ENCODE measurements at places on chromosomes 1 and 21.

DNA sequence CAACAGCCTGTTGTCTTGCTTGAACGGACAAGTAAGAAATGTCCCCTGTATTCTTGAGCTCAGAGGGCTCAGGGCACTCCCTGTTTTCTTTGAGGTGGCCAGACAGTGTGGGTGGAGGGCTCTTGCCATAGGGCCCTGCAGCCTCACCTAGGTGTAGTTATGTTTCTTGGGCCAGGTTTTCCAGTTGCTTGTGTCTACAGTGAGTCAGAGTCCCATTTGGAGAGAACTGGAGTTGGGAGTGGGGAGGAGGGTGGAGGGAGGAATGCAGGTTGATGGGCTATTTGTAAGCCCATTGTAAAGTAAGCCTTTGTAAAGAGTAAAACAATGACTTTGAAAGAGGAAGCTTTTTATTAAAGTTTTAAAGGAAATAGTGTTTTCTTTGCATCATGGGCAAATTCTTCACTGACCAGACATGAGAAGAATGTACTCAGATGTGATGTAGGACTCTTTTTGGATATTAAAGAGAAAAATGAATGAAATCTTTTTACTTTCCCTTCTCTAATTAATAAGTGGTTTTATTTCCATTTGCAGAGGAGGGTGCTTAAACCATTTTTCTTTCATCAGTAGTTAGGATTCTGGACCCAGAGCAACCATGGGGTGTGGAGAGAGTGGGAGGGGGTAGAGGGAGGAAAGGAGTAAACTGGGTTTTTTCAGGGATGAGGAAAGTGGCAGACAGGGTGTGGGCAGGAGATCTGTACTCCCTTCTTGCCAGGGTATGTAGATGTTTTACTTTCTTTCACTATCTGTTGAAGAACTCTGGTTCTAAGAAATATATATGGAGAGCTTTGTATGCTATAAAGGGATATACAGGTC lies 45.1 kb upstream of the MACF1 start:
- DNase-seq: no peak

DNA sequence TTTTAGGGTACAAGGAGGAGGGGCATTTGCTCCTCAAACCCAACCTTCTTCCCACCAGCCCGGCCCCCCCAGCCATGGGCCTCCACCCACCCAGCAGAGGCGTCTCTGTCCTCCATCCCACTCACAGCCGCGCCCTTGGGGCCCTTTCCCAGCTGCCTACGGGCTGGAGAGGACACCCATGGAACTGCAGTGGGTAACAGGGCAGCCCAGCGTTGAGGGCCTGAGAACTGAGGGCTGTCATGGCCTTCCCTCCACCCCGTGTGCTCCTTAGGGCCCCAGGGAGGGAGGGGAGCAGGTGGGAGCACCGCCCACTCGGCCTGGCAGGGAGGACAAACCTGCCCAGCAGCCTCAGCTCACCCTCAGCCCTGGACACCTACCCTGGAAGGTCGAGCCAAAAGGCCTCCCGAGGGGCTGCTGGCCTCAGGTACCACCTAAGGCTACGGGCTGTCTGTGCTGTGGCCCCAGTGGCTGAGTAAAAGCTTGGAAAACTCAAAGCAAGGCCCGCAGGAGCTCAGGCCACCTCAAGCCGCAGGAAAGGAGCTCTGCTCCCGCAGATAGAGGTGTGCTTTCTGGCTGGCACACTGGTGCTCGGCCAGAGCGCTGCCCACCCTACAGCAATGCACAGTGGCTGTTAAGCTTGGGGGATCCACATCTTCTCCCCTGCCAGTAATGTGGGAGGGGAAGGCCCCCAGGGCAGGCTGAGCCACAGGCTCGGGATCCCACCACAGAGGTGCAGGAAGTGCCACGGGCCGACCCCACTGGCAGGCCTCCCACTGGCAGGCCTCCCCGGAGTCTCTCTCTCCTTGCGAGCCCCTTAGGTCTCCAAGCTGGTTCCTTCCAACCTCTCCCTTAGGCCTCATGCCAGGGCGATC lies 2.2 kb upstream of the ARHGEF16 start:
- DNase-seq: no peak

- DNase-seq: no peak
Observed at GRCh38 chr1:31248276-31248675, 8.6 kb upstream of the NKAIN1 start.

DNA sequence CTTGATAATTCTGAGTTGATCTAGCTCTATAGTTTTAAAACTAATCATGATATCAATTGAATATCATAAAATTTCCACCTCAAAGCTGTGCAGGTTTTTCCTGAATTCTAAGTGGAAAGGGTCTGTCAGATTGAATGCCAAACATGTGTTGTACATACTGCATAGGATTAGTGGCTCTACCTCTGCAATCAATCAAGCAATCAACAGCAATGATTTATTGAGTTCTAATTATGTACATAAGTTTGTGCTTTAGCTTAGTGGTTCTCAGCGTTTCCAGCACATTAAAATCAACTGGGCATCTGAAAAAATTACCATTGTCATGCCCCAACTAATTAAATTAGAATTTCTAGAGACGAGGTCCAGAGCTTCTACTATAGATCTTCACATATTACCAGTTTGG lies 251.5 kb downstream of the BACH1 start:
- DNase-seq: no peak

DNA sequence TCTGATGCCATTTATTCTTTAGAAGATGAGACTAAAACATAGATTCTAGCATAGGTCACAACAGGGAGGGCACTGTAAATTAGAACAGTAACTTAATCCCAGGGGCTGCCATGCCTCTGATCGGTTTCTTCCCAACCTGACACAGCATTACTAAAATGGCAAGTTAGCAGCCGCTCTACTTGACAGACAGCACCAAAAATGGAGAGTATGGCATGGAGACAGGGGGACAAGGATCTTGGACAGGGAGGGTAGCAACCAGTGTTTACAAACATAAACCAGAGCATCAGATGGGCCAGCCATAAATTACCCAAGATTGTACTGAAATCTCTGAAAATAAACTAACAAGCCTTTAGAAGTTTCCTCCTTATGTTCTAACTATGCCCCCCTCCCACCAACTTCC lies 5.9 kb downstream of the DUSP10 start:
- no peak for DNase-seq

DNA sequence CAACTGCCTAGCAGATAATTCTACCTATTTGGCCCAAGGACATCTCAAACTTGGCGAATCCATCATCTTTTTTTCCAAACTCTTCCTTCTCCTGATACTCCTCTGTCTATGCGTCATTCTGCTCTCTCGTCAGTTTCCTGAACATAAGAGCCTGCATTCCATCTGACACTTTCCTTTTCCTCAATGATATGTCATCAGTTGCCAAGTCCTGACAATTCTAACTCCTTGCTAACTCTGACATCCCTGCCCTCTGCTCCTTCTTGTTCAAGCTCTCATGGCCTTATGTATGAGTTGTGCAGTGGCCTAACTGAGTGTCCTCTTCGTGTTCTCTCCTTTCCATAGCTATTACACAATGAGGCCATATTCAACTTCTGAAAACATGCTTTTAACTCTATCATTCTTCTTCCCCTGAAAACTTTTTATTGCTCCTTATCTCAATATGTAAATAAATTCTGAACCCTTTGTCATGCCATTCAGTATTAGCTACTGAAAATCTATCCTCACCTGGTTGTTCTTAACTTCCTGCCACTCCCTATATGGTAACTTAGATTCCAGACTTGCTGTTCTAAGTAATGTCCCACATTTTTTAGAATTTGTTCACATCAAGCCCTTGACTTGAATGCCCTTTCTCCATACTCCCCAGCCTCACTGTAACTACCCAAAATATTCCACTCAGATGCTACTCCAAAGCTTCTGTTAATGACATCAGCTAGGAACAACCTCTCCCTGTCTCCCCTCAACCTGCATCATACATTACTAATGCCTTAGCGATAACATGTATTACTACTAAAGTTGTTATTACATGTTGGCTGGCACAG lies 11.5 kb downstream of the PALMD start:
- DNase-seq: no peak

DNA sequence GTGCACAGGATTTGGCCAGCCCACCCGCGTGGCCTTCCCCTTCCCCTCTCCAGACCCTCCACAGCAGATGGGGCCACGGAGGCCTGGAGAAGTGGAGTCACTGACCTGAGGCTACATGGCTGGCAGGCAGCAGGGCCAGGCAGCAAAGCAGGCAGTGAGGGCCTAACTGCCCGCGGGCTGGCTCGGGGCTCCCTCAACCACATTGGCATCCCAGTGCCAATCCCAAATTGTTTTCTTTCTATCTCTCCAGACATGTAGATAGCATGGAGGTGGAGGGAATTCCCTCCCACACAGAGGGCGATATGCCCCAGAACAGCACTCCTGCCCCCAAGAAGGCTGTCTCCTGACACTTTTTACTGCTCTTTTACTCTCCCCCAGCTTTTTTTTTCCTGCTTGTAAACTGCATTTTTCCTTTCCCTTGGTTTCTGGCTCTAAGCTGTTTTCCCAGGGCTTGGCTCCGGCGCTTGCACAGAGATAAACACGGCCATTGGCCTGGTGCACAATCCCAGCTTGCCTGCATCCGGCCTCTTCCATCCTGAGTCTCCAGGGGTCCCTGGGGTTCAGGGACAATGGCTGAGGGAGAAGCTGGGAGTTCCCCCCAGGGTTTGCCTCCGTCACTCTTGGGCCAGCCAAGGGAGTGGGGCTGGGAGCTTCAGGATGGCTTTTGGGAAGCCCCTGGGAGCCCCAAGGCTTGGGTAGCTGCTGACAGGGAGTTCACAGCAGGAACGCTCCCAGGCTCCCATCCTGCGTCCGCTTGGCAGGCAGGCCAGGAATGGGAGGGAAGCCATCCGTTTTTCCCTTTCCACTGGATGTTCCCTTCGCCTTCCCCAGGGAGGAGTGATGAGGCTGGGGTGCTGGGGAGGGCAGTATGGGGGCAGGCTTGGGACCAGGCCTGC lies 7.0 kb downstream of the EPHX1 start:
- DNase-seq: no peak

- no peak for DNase-seq
Observed at GRCh38 chr21:36992671-36993070, 13.8 kb upstream of the RIPPLY3 start.

DNA sequence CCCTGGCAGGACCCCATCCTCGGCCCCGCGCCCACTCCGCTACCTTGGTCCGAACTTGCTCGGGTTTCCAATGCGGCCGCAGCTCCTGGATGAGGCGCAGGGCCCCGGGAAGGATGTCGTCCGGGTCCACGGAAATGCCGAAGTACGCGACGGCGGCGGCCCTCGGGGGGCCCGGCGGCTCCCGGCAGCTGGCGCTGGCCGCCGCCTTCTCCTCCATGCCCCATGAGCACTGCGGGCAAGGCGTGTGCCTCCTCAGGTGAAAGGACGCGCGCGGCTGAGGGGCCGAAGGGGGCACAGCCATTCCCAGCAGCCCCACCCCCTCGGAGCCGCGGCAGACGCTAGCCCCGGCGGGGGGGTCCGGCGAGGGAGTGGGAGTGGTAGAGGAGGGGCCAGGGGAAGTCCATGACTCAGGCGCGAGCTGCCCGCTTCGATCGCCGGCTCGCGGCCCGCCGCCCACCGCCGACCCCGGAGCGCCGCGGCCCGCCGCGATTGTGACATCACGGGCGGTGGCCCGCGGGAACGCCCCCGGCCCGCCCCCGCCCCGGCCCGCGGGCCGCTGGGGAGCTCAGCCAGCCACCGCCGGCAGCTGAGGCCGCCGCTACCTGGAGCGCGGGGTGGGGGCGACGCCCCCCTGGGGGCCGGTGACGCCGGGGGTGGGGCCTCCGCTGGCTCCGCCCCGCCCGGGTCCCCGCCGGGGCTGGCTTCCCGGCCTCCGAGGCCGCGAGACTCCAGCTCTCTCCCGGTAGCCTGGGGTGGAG lies at the start of gene ETNK2:
Gene ETNK2 (minus strand): TSS at position 493 of the 758 bp plus-strand sequence. CDS start 192 bp downstream, at position 301.
- peak; percentile 59 for DNase-seq

GRCh38 chr1:31476891-31477846 lies 64.2 kb downstream of the SERINC2 start:
- DNase-seq: no peak
